ENCODE measurements at places on chromosomes 12 and 14.

DNA sequence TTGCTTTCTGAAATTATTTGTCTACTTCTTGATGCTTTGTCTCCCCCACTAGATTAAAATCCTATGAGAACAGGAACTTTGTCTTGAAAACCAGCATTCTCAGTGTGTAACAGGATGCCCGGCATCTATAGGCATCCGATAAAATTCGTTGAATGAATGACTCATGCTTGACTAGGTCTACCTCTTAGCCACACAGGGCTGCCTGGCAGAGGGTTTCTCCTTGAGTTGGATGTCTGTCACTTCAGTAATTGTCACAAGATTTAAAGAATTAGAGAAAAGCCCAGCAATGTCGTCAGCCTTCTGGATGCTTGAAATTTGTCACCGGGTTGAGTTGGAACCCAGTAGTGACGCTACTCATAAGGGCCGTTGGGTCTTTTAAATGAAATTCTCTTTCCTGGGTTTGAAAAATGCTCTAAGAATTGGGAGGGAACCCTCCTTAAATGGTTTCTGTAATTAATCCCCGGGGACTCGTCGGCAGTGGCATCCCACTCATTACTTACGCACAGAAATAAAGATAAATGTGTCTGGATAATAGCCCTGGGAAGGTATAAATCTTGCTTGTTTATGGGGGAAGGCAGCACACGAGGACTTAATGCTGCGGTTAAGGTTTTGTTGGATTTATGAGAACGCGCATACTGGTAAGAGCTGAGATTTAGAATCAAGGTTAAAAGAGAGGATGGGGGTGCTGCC is 194.1 kb downstream of the AACS start:
- DNase-seq: no peak

DNA sequence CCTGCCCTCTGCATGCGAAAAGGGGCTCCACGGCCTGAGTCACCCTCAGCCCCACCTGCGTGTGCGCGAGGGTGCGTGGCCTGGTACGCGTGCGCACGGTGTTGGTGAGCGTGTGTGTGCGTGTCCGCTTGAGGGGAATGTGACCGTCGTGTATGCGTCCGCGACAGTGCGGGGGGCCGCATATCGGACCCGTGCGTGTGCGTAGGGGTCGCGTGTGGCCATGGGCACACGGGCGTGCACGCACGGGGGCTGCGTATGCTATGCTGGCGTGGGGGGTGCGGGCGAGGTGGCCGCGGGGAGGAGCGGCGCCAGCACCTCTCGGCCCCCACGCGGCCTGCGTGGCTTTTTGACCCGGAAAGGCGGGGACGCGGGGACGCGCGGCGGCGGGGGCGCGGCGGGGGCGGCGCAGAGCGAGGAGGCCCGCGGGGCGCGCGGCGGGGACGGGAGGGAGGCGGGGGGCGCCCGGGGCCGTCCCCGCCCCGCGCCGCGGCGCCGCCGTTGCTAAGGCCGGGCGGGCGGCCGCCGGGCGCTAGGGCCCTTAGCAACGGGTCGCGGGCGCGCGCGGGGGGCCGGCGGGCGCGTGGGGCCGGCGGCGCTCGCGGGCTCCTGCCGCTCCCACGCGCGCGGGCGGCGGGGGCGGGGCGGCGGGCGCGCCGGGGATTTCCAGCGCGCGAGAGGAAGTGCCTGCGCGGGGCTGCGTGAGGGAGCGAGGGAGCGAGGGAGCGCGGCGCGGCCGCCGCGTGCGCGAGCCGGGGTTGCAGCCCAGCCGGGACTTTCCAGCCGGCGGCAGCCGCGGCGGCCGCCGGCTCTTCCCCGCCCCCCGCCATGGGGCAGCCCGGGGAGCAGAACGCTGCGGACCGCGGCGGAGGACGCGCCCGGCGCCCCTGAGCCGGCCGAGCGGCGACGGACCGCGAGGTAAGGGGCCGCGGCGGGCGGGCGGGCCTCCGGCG is at the start of gene TRAF3:
TSS of gene TRAF3 (plus strand) at position 689 of the 950 bp plus-strand sequence. CDS start 92,753 bp downstream, outside the sequence.
- DNase-seq: peak; percentile 33

GRCh38 chr14:55851961-55852360 is 266.2 kb upstream of the PELI2 start:
- DNase-seq: no peak

DNA sequence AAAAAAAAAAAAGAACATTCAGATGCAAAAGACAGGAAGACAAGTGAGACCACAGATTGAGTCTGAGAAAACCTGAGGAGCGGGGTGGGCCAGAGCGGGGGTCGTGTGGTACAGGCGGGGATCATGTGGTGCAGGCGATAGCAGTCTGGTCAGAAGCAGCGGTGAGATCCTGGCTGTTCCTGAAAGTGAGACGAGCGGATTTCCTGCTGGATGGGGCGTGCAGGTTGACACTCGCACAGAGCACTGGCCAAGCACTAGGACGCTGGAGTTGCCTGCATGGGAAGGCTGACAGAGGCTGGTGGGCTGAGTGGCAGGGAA is 35.7 kb downstream of the CDC42BPB start:
- no peak for DNase-seq

GRCh38 chr14:21965042-21965441 is 291.4 kb upstream of the OR4E1 start:
- DNase-seq: no peak

DNA sequence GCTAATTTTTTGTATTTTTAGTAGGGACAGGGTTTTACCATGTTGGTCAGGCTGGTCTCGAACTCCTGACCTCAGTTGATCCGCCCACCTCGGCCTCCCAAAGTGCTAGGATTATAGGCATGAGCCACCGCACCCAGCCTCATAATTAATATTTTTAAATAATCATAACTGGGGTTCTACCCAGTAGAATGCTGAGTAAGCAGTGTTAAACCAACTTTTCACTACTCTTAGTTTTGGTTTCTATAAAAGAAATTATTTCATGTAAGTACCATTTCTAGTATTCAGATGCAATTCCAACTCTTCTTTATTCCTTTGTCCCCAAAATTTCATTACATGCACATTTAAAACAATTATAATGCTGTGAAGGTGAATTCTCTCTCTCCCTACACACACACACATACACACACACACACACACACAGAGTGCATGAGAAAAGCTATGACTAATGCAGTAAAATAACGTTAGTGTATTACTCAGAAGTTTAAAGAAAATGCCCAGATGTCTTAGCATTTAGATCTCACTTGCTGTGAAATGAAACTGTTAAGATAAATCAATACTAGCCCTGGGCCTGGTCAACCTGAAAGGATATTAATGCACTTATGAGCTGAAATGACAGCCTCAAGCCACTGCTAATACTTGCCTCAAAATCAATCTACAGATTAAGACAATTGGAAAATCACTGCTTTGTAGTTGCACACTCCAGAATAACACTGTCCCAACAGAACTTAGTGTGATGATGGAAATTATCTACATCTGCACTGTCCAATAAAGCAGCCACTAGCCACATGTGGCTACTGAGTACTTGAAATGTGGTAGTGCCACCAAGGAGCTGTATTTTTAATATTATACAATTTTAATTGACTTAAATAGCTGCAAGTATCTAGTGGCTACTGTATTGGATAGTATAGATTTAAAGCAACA is 36.0 kb downstream of the PTPN21 start:
- DNase-seq: no peak

GRCh38 chr12:76720068-76720467 is 43.8 kb upstream of the ZDHHC17 start:
- DNase-seq: no peak

- DNase-seq: no peak
Measured at GRCh38 chr12:46100551-46101484, 110.4 kb upstream of the SCAF11 start.

GRCh38 chr14:28570391-28570790 is 196.2 kb upstream of the FOXG1 start:
- no peak for DNase-seq

DNA sequence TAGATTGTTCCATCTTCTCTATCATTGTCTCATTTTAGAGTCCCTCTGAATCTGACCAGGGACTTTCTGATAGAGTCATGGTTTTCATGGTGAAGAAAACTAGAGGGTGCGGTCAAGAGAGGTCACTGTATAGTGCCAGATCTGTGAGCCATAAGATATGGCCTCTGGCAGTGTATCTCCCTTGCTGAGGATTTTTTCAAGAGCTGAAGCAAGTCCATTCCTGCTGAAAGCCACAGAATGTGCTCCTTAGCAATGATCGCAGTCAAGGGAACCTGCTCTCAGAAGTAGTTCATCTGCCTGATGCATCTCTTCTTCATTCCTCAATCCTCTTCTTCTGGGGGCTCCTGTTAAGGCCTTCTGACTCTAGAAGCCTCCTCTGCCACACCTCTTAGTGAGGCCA is 405.2 kb downstream of the EGLN3 start:
- no peak for DNase-seq

DNA sequence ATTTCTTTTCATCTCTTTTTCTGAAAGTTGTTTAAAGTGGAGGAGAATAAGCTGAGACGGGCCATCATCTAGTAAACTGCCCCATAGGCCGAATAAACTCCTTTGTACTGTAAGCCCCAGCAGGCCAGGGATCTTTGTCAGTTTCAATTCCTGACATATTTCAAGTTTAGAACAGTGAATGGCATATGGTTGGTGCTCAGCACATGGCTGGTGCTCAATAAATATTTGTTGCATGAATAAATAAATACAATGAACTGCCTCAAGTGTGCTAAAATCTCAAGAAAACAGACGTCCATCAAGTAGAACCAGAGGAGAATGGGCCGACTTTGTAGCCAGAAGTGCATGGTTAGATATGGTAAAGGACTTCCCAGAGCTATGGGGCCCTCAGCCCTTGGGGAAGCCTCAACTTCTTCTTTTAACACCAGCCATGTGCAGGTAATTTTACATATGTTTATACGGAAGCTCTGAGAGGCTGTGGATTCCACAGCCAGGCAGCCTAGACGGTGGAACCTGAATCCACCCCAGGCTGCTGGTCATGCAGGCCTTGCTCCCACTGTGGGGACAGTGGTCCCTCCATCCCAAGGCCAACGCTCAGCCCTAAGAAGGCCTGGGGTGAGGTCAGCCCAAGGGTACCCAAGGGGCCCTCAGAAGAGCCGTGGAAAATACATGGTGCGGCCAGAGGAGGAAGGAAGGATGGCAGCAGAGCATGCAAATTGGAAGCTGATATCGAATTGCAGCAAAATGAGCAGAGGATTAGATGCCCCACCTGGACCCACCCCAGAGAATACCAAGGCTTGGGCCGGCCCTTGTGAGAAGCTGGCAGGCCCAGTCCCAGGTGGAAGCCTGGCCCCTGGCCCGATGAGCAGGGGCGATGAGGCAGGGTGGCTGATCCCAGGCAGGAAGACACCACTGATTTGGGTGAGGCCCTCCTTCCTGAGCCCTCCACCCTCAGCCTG is 8.7 kb upstream of the AQP2 start:
- no peak for DNase-seq

DNA sequence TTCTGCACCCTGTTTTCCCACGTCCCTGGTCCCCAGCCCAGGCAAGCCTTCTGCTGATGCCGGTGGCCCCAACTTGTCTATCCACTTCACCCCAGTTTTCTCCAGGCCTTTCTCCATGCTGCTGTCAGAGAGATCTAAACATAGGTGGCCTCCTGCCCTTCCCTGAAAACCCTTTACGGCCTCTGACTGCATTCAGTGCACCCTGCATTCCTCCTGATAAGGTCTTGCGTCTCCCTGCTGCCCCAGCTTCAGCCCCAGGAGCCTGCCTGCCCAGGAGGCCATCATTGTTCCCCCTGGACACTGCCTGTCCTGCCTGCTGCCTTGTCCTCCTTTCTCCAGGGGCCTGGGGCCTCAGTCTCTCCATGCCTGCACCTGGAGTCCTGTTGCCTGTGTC is 29.8 kb downstream of the TRAF3 start:
- DNase-seq: no peak

- DNase-seq: no peak
Measured at GRCh38 chr14:77045238-77046162, 17.0 kb upstream of the IRF2BPL start.

- DNase-seq: no peak
Measured at GRCh38 chr14:98741523-98741922, 530.5 kb downstream of the BCL11B start.

DNA sequence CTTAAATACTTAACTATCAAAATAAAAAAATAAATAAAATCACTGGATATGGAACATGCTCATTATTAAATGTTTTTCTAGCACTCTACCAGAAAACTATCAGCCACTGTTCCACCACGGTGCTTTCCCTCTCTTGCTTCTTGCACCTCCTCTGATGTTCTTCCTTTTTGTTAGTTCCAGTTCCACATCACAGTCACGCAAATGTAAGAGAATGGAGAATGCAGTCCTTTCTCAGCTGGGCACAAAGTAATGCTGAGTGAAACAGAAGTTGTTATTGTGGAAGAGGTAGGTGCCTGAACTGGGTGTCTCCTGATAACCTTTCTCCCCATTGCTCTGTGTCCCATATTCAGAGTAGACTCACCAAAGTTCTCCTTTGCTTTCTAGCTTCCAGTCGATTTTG is 1116.9 kb upstream of the TMEM132C start:
- DNase-seq: no peak

DNA sequence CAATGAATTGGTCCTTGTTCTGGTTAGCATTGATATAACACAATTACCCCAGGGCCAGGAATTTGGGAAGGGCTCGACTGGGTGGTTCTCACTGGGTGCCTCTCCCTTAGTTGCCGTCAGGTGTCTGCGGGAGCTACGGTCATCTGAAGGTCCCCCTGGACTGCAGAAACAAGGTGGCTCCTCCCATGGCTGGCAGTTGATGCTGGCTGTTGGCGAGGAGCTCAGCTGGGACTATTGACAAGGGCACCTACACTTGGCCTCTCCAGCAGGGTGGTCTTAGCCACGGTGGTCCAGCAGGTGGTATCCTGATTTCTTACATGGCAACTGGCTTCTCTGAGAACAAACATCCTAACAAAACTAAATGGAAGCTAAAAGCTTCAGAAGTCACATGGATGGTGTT is 41.0 kb upstream of the RGS6 start:
- no peak for DNase-seq

DNA sequence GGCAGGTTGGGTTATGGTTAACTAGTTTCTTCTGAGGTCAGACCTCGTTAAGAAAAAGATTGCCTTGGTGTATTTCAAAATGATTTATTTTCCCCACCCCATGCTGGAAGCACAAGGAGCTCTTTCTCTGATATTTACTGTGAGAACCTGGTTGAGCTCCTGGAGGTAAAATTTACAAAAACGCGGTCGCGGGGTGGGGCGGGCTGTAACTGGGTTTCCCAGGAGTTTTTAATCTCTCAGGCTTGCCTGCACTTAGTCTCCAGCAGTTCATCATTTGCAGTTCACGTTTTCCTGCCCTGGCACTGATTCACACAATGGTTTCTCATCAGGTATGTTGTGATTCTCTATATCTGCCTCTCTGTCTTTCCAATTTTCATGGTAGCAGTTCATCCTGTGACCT is 67.9 kb upstream of the PDE3A start:
- no peak for DNase-seq

DNA sequence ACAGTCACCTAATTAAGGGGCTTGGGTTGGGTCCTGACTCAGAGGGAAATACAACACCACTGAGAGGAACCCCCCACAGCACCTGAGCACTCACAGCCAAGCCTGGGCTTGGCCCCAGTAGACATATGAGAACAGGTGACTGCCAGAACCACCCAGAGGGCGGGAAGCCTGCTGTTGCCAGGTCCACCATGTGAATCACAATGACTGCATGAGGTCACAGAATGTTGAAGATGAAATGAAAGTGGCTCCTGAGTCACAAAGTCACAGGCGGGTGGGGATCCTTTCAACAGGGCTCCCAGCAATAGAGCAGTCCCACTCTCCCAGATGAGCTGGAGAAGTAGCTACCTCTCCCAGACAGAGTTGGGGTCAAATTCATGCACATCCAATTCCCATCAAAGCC is at the start of gene LRRC74A:
TSS of gene LRRC74A (plus strand) at position 287 of the 400 bp plus-strand sequence. CDS start 290 bp downstream, outside the sequence.
- no peak for DNase-seq

- no peak for DNase-seq
Measured at GRCh38 chr12:52227606-52228166, 5.4 kb upstream of the KRT7 start.

GRCh38 chr14:100607611-100607956 is 20.4 kb upstream of the BEGAIN start:
- DNase-seq: no peak

GRCh38 chr12:25069224-25069623 is 120.3 kb upstream of the BCAT1 start:
- no peak for DNase-seq

Data from pulmonary artery endothelial cell (primary cell).